ENCODE measurements at places on chromosomes 11 and 22.
A peak's percentile ranks its signal among the peaks of the same experiment; 100 is the strongest.

- H3K4me3 ChIP-seq: no peak overlapping the region
- H3K36me3 ChIP-seq: no peaks in the 10 kb centered on the region
- H3K27me3 ChIP-seq: no peaks in the 10 kb centered on the region
- DNase-seq: no peak
- H3K27ac ChIP-seq: no peak overlapping the region
- peaks cover 2% of the 10 kb centered on the region for H3K4me1 ChIP-seq
Observed at GRCh38 chr11:73380331-73380730, 4.1 kb downstream of the RELT start.

DNA sequence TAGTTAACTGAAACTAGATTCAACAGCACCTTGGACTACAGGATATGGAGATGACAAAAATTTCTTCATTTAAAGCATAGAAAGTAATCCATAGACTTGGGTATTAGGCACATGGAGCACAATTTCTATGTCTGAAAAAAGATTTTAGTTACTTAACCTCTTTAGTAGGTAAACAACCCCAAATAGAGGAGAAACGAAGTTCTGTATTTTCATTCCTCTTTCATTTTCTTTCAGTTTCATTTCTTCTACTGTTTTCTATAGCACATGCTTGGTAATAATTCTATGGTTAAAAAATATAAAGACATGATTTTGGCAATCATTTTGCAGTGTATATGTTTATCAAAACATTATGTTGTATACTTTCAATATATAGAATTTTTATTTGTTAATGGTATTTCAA is 99.5 kb downstream of the CASP12 start:
- H3K4me1 ChIP-seq: no peaks in the 10 kb centered on the region
- H3K36me3 ChIP-seq: no peaks in the 10 kb centered on the region
- H3K4me3 ChIP-seq: no peak overlapping the region
- no peak for DNase-seq
- no peak overlapping the region for H3K27ac ChIP-seq

GRCh38 chr11:72307439-72307838 is 63.5 kb upstream of the PHOX2A start:
- H3K27ac ChIP-seq: no peak overlapping the region
- H3K4me1 ChIP-seq: peaks cover 2% of the 10 kb centered on the region
- DNase-seq: no peak
- H3K4me3 ChIP-seq: no peak overlapping the region

DNA sequence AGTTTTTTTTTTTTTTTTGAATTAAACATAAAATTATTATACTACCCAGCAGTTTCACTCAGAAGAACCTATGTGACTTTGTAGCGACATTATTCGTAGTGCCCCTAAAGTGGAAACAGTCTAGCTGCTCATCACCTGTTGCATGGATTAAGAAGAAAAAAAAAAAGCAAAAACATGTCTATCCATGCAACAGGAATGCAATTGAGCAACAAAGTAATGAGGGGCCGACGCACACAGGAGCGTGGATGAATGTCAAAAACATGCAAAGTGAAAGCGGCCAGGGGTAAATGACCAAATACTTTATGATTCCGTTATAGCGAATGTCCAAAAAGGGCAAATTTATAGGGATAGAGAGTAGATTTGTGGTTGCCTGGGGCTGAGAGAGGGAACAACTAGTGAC is 16.3 kb downstream of the MYO18B start:
- no peaks in the 10 kb centered on the region for H3K36me3 ChIP-seq
- no peak overlapping the region for H3K4me3 ChIP-seq
- H3K27ac ChIP-seq: peak overlapping the region; percentile 67

- no peak for DNase-seq
- no peaks in the 10 kb centered on the region for H3K36me3 ChIP-seq
Observed at GRCh38 chr22:26377170-26377830, 51.8 kb upstream of the ASPHD2 start.

DNA sequence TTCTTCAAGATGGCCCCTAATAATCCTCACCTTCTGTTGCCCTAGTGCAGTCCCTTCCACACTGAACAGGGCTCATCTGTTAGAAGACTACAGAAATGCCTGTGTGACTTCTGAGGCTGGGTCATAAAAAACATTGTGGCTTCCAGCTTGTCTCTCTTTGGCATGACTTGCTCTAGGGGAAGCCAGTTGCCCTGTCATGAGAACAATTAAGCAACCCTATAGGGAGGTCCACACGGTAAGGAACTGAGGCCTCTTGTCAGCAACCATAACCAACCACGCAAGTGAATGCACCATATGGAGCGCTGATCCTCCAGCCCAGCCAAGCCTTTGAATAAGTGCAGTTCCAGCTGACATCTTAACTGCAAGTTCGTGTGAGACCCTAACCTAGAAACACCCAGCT is 2.6 kb downstream of the LIPT2 start:
- no peak overlapping the region for H3K27ac ChIP-seq
- H3K4me1 ChIP-seq: peaks cover 3% of the 10 kb centered on the region
- H3K4me3 ChIP-seq: no peak overlapping the region
- no peaks in the 10 kb centered on the region for H3K36me3 ChIP-seq
- DNase-seq: no peak

GRCh38 chr22:44330744-44331660 is 18.3 kb upstream of the SHISAL1 start:
- H3K4me3 ChIP-seq: peak overlapping the region; percentile 16
- H3K4me1 ChIP-seq: no peaks in the 10 kb centered on the region
- no peaks in the 10 kb centered on the region for H3K36me3 ChIP-seq
- H3K27me3 ChIP-seq: peaks cover 31% of the 10 kb centered on the region
- no peak overlapping the region for H3K27ac ChIP-seq
- DNase-seq: no peak

DNA sequence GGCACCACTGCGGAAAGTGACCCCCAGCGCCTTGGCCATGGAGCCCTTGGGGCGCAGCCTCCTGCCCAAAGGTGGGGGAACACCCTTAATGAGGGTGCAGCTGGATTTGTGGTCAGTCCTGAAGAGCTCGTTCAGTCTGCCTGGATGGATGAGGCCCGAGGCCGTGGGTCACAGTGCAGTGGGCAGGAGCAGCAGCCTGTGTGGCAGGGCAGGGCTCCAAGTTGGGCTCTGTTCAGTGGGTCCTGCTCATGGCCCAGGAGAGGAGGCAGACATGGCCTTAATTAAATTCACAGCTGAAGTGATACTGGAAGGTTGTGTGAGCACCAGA is 33.3 kb downstream of the FAM83F start:
- no peaks in the 10 kb centered on the region for H3K27me3 ChIP-seq
- H3K27ac ChIP-seq: no peak overlapping the region
- no peaks in the 10 kb centered on the region for H3K36me3 ChIP-seq
- no peak overlapping the region for H3K4me3 ChIP-seq
- H3K4me1 ChIP-seq: peaks cover 2% of the 10 kb centered on the region

DNA sequence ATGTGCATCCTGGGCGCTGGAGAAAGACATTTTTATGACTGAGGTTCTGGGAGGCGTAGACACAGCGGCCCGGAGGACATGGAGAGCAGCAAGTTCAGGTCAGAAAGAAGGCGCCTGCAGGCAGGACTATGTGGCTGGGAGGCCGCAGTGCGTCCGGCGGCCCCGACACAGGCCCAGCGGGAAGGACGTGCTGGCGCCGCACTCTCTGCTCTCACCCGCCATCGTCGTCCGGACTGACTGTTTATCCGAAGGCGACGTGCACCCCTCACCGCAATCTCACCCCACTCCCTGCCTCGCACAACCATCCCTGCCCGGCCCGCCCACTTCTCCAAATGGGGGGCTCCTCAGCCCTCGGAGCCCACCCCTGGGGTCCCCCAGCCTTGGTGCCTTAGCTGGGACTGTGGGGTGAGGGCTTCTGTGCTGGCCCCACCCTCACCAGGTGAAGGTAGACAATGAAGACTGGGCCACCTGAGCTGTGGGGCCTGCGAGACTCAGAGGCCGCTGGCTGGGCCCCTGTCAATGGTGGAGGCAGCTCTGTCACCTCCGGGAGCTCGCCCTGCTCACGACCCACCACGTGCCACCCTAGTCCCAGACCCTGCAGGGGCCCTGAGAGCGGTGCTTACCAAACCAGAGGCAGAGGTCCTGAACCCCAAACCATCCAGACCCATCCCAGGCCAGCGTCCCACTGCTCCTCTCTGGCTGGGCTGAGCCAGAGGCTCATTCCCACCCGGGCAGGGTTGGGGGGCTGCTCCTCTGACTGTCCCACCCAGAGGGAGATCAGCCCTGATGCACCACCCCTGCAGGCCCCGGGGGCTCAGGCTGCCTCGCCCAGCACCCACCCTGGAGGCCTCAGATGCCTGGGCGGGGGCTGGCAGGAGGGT is 16.2 kb upstream of the MUC5B start:
- no peak overlapping the region for H3K4me3 ChIP-seq
- no peaks in the 10 kb centered on the region for H3K4me1 ChIP-seq
- peak; percentile 68 for DNase-seq
- peaks cover 7% of the 10 kb centered on the region for H3K27me3 ChIP-seq
- no peaks in the 10 kb centered on the region for H3K36me3 ChIP-seq

DNA sequence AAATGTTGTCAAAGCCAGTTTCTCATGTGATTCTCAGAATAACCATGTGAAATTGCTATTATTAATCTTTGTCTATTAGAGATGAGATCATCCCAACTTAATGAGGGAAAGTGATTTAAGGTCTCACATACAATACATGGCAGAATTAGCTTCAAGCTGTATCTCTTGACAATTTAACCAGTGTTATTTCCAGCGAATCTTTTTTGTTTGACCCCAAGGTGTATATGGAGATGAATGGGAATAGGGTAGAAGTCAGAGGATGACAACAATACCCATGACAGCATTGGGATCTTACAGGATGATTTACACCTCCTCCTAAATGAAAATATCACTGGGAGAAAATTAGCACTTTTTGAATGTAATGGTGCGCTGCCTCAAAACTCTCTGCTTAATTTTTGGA is 290.8 kb upstream of the LUZP2 start:
- H3K27ac ChIP-seq: no peak overlapping the region
- no peak overlapping the region for H3K4me3 ChIP-seq
- H3K4me1 ChIP-seq: no peaks in the 10 kb centered on the region
- no peaks in the 10 kb centered on the region for H3K27me3 ChIP-seq

GRCh38 chr11:86475027-86475426 is 100.3 kb downstream of the CCDC81 start:
- peak overlapping the region; percentile 60 for H3K27ac ChIP-seq
- no peaks in the 10 kb centered on the region for H3K36me3 ChIP-seq
- H3K4me1 ChIP-seq: no peaks in the 10 kb centered on the region

GRCh38 chr22:20940904-20941385 is 23.7 kb downstream of the CRKL start:
- H3K4me3 ChIP-seq: no peak overlapping the region
- H3K36me3 ChIP-seq: peaks cover 36% of the 10 kb centered on the region
- DNase-seq: no peak
- no peak overlapping the region for H3K27ac ChIP-seq
- H3K4me1 ChIP-seq: peaks cover 28% of the 10 kb centered on the region

- peak overlapping the region; percentile 73 for H3K27ac ChIP-seq
- H3K4me1 ChIP-seq: peaks cover 11% of the 10 kb centered on the region
- no peaks in the 10 kb centered on the region for H3K27me3 ChIP-seq
- peaks cover 40% of the 10 kb centered on the region for H3K36me3 ChIP-seq
- no peak for DNase-seq
- peak overlapping the region; percentile 69 for H3K4me3 ChIP-seq
Observed at GRCh38 chr22:30397656-30398635, 1.1 kb downstream of the SEC14L2 start.

DNA sequence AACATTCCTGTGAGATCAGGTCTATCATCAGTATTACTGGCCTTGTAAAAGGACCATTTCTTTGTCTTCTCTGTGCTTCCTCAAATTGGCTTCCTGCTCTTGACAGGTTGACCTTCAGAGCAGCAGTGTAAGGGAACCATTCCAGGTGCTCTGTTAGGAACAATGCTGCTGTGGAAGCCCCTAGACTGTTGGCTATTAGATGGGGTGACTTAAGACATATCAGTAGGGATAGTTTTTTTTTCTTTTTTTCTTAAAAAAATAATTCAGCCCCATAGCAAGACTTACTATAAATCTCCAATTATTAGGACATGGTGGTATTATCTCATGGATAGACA is 37.6 kb downstream of the COA4 start:
- no peak overlapping the region for H3K4me3 ChIP-seq
- no peaks in the 10 kb centered on the region for H3K27me3 ChIP-seq
- H3K36me3 ChIP-seq: peaks cover 10% of the 10 kb centered on the region
- DNase-seq: no peak
- H3K4me1 ChIP-seq: no peaks in the 10 kb centered on the region

DNA sequence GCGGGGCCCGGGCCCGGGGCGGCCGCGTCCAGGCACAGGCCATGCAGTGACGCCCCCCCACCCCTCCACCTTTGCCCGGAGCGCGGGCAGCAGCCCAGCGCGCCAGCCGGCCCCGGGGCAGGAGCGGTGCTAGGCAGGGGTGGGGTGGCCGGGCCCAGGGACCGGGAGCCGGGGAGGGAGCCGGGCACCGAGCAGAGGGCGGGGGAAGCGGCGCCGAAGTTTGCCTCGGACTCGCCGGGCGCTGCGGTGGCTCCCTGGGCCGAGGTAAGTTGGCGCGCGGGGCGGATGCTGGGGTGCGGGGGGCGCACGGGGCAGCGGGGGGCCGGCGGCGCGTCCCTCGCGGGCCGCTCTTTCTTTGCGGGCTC is 332 bp downstream of the TEAD1 start:
- H3K4me3 ChIP-seq: peak overlapping the region; percentile 92
- peaks cover 32% of the 10 kb centered on the region for H3K36me3 ChIP-seq
- no peaks in the 10 kb centered on the region for H3K27me3 ChIP-seq
- DNase-seq: no peak
